ENCODE measurements at places on chromosomes 12 and 14. TPM values are rescaled to one million over a fixed set of nuclear protein-coding genes. Genes with fewer than 3 reads are reported as not detected.

Gene NKX2-1
- not detected for total RNA-seq

- no peak for DNase-seq
These were observed 9.7 kb downstream of the PPP2R5E start for GRCh38 chr14:63533474-63533873.

GRCh38 chr14:91059576-91060350 lies 678 bp downstream of the RPS6KA5 start:
- peak; percentile 75 for DNase-seq

Gene DHRS2
- 0.44 TPM for total RNA-seq

Gene BRI3BP
- 27.0 TPM for total RNA-seq

Gene DAO
- not detected for total RNA-seq

Gene VRTN
- total RNA-seq, result not detected

DNA sequence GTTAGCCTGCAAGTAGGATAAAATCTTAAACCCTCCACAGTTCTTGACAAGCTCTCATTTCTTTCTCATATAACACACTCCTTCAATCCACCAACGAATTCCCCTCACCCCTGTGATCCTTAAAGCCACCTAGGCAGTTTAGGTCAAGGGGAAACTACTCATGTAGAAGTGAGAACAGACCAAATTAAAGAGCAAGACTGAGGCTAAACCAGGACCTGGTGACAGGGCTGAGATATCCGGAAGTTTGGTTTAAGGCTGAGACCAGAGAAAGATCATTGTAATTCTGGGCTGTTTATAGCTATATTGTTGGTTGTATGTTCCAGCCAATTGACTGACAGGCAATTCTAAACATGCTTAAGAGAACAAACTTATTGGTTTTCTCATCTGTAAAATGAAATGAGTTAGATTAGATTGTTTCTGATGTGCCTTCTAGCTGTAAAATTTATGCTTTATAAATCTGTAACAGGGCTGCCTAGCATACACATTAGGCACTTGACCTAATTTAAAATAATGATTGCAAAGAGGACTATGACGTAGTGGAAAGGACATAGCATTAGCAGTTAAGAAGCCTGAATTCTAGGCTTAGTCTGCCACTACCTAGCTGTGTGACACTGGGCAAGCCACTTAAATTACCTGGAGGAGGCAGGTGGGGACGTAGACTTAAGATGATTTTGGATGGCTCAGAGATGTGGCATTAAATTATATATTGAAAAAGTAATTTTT lies 53.9 kb upstream of the PTGR2 start:
- DNase-seq, result no peak

DNA sequence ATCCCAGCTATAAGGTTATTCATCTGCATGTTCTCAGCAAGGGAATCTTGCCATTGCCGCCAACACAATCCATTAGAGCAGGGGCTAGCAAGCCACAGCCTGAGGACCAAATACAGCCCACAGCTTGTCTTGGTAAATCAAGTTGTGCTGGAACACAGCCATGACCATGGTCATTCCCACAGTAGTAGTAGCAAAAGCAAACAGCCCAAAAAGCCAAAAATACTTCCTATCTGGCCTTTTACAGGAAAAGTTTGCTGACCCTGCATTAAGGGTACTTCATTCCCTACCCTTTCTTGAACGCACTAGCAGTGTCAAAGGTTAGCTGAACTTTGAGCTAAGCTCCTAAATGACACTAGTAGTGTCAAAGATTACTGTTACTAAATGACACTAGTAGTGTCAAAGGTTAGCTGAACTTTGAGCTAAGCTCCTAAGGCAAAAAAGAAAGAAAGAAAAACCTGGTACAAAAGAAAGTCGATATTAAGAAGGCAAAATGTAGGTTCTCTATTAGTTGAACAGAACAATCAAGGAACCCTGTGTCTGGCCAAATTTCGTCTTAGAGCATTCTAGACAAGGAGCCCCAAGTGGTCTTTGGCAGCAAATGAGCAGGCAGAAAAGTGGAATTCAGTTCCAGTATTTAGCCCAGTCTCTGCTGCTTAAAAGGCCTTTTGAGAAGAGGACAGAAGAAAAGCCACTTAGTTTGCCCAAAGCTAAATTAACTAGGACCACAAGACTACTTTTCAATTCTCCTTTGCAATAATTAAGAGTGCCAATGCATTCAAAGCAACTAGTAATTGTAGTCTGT lies 67.7 kb downstream of the NT5DC3 start:
- DNase-seq, result no peak

DNA sequence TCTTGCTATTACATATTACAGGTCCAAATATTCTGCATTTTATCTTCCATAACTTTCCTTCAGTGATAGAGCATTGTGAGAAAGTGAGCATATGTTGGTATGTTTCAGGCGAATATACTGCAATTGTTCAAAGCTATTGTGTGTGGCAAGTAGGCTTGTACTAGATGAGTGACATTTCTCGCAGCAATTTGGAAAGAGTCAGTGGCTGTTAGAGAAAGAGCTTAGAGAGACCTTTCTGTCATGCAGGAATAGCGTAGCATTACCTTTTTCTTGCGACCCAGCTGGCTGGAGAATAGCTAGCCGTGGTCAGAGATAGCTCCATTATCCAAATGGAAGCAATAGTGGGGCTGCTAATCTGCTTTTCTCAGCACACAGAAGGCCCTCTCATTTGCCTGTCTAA lies 678.5 kb upstream of the FOXG1 start:
- DNase-seq, result no peak

Data from activated CD8-positive, alpha-beta T cell treated with anti-CD3 and anti-CD28 coated beads, Interleukin-2, amount 10 ng/mL, durations not matched to agents 7 days and 5 days (primary cell).